ENCODE measurements at places on chromosomes 12 and 14.

DNA sequence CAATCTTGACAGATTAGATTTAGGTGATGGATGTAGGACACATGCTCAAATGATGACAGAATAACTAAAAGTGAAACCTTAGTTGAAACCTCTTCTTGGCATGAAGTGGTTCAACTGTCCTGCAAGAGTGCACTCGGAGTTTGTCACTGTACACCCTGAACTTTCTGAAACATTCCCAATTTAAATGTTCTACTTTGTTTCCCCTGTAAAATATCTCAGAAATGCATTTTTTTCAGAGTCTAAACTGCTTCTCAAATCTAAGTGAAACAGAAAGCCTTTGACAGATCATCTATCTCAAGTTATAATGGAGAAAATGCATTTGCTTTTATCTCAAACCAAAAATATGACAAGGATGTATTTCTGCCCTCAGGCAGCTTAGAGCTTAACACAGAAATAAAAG is 66.0 kb downstream of the BHLHE41 start:
- DNase-seq, result no peak

GRCh38 chr12:104555648-104556047 is 98.9 kb downstream of the CHST11 start:
- DNase-seq, result no peak

DNA sequence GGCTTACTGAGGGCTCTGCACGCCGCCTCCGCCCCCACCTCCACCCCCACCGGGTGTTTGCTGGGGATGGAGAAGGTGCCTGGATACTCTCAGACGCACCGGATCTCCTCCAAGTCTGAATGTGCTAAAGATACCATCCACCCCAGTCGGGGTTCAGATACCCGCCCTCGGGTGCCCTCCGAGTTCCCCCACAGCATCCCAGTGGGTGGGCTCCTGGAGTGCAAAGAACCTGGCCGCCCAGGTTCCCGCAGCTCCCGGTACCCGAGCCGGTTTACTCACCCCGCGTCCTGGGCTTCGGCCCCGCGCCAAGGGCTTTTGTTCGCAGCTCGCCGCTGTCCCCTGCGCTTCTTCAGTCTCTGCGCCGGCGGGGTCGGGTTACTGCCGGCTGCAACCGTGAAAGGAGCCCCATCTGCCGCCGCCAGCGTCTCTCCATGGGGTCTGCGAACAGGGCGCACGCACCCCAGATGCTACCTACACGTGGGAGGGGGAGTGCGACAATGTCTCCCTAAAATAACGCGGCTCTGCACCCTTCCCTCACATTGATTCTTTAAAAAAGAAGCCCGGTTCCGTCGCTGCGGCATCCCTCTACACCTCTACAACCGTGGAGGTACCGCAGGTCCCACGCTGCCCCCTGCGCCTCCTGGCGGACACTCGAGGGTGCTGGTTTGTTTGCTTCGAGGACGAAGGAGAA is at the start of gene CCDC177:
TSS of gene CCDC177 (minus strand) at position 609 of the 691 bp plus-strand sequence. CDS start 1,249 bp downstream, outside the sequence.
- DNase-seq, result peak; percentile 50

GRCh38 chr12:124171231-124171979 is 123.5 kb upstream of the RFLNA start:
- no peak for DNase-seq

DNA sequence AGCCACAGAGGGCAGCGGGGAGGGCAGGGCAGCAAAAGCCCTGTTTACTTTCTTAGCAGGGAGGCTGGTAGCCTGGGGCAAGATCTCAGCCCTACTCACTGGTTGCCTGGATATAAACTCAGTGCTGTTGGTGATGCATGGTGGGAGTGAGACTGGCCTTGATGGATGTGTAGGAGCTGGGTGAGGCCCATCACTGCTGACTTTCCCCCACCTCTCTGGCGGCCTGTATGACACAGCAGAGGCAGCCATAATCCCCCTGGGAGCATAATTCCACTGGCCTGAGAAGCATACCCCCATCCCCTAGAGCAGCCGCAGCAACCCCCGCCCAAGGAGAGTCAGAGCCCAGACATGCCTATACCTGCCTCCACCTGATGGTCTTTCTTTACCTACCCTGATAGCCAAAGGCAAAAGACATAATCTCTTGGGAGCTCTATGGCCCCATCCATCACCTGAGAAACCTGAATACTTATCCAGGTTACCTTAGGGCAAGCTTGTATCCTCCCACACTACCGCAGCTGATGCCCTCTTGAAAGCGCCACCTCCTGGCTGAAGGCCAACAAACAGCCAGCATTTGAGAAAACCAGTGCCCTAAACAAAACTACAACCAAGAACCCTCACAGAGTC is 59.3 kb downstream of the DNAI7 start:
- DNase-seq, result no peak

GRCh38 chr14:30996892-30997659 is 28.4 kb upstream of the AP4S1 start:
- no peak for DNase-seq

DNA sequence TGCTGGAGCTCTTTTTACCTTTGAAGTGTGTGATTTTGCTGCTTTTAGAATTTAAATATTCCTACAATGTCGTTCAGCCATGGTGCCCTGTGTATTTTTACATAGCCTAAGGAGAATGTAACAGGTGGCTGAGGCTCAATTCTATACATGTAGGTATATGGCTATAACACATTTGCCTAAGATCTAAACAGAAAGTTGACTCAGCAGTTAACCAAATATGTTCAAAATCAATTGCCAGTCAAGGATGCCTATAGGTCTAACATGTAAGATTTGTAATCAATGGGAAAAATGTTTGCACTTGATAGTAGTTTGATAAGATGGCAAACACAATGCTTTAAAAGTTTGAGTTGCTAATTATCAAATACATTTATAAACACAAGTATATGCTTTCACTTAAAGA is 8.2 kb downstream of the PAWR start:
- no peak for DNase-seq

DNA sequence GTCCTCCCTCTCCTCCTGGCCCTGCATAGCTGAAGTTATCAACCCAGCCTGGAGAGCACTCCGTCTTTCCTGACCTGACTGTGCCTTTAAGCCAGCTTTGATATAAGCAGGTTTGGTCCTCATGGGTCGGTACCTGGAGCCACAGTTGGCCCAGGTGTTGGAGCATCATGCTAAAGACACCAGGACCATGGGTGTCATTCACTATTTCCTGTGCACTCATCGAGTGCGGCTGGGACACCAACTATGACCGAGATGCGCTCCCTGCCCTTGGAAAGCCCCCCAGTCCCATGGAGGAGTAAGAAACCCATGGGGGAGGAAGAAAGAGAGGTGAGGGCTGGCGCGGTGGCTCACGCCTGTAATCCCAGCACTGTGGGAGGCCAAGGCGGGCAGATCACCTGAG is 78.9 kb upstream of the CCND2 start:
- DNase-seq, result no peak

DNA sequence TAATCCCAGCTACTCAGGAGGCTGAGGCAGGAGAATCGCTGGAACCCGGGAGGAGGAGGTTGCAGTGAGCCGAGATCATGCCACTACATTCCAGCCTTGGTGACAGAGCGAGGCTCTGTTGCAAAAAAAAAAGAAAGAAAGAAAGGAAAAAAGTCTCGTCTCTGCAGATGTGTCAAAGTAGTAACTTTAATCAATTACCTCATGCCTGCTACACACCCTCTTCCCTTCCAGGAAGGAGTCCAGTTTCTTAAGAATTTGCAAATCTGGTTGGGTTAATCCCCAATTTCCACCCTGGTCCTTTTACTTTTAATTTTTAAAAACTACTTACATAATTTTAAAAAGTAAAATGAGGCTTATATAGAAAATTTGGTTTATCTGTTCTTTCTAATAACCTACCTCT is 234.5 kb upstream of the KITLG start:
- no peak for DNase-seq

DNA sequence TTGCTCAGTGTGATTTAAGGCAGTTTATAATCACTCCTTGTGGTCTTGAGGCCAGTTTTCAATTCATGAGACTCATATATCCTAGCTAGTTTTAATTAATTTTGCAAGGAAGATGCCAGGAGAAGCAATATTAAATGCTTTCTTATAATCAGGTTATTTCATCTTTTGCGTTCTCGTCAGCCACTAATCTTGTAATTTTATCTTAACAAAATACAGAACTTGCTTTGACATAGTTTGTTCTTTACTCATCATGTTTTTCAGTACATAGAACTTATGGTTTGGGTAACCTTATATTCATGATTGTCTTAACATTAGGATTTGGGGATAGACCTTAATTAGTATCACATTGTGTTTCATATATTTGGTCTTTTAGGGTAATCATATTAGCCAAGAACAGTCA is 76.0 kb downstream of the LIN52 start:
- DNase-seq, result no peak

DNA sequence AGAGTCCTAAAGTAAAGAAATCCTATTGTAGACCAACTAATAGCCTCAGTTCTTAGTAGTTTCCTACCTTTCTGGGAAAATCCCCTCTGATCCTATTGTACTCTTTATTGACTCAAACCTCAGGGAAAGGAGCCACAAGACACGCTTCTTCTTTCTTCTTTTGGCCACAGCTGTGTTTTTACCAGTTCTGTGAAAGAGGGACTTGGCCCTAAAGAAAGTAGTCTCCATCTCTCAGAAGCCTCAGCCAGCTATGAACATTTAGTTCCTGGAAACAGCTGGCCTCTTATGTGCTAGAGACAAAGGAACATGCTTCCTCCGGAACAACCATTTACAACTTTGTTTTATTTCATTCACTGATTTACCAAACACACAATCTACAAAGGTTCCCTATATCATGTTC is 66.1 kb upstream of the ARID2 start:
- no peak for DNase-seq

GRCh38 chr14:90995785-90996184 is 64.7 kb downstream of the RPS6KA5 start:
- DNase-seq, result no peak

- no peak for DNase-seq
Measured at GRCh38 chr12:109988903-109989302, 7.3 kb downstream of the GIT2 start.

DNA sequence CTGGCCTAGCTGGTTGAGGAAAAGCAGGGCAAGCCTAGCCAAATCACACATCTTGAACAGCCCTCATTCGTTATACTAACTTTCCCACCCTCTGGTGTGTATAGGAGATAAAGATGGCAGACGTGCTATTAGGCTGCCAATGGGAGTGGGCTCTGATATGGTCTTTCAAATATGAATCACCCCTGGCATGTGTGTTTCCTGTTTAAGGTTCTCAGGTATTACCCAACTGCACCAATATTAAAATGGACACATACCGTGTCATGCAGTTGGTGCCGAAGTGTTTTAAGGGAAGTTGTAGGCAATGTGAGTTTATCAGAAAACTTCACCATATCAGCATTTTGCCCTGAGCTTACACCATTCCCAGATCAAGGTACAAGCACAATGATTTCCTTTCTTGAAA is 33.4 kb downstream of the CHST11 start:
- DNase-seq, result no peak

DNA sequence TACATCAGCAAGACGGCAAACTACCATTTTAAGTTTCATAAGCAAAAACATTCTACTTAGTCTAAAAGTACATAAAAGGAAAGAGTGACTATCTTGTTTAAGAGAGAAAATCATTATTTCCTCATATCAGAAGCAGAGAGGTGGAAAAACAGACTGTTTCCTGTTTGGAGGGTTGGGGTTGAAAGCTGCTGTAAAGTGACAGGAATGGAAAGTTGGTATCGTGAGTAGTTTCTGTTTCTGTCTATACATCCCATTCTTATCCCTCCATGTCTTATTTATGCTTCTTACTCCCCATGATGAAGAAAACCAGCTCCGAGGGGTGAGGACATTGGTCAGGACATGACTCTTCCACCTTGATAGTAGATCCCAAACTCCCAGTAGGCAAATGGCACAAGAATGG is 216.5 kb downstream of the EGLN3 start:
- no peak for DNase-seq

DNA sequence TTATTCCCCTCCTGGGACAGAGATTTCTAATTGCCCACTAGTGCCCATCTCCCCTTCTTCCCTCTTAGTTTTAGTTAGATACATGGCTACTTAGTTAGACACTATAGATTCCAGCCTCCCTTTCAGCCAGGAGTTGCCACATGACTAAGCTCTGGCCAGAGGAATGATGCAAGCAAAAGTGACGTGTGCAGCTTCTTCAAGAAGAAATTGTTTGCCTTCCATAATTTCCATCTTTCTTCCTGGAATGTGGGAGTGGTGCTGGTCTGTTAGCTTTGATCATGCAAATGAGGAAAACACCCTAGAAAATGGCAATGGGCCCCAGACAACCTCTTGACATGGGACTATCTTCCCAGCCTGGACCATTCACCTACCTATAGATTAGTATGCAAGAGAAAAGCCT is 21.4 kb downstream of the CCDC177 start:
- DNase-seq, result no peak

DNA sequence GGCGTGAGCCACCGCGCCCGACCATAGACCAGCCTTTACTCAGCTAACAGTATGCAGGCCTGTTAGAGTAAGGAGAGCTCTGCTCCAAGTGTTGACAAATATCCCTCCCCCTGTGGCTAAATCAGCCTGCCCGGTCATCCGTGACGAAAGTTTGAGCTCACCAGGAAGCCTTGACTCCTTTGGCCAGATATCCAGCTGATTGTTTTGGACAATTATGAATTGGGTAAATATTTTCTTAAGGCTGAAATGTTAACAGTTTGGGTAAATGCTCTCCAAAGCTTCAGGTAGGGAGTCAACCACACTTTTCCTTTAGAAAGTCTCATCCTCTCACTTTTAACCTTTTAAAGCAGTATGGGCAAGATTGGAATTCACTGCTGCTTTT is 157.9 kb downstream of the PAWR start:
- no peak for DNase-seq

GRCh38 chr14:67517083-67517482 is 16.0 kb upstream of the PLEKHH1 start:
- no peak for DNase-seq
